ENCODE measurements at places on chromosomes 4 and X. TPM values are rescaled to one million over a fixed set of nuclear protein-coding genes. Genes with fewer than 3 reads are reported as not detected.

The FIP1L1 gene
- total RNA-seq, result 57.0 TPM

The NXF2B gene
- not detected for total RNA-seq

The ARHGAP36 gene
- total RNA-seq, result 25.1 TPM

The CXorf58 gene
- not detected for total RNA-seq

The CNKSR2 gene
- total RNA-seq, result 17.8 TPM

The ZGRF1 gene
- total RNA-seq, result 17.9 TPM

The GABRQ gene
- total RNA-seq, result 0.31 TPM

Data from motor neuron (in vitro differentiated cells).